ENCODE measurements at places on chromosomes 6 and 20.
A peak's percentile ranks its signal among the peaks of the same experiment; 100 is the strongest.

GRCh38 chr20:21555470-21556120 lies 41.7 kb upstream of the NKX2-2 start:
- DNase-seq = no peak

GRCh38 chr6:145245119-145245518 lies 490.2 kb downstream of the EPM2A start:
- DNase-seq = no peak

GRCh38 chr20:1368448-1369199 lies 24.2 kb downstream of the FKBP1A start:
- peak; percentile 43 for DNase-seq

- DNase-seq = peak; percentile 73
Observed at GRCh38 chr6:131013495-131013894, 49.5 kb downstream of the EPB41L2 start.

DNA sequence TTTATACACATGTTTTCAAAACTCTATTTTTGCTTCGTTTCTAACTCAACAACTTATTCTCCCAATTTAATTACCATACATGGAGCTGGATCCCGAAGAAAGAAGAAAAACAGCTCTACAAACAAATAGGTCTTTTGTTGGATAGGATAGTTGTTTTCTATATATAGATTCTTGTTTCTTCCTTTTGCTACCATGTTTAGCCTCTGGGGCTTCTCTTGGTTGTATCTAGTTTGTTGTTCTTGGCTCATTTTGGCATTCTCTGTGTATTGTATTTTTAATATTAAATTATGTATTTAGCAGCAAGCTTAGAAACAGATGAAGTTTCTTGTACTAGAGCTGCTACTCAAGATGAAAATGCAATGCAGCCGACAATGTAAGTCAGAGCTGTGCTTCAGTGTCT lies 60.9 kb downstream of the PLCB4 start:
- no peak for DNase-seq

- no peak for DNase-seq
Observed at GRCh38 chr6:73604461-73604860, 49.3 kb downstream of the SLC17A5 start.

- DNase-seq = peak; percentile 38
Observed at GRCh38 chr6:101117393-101118135, 236.4 kb upstream of the ASCC3 start.

DNA sequence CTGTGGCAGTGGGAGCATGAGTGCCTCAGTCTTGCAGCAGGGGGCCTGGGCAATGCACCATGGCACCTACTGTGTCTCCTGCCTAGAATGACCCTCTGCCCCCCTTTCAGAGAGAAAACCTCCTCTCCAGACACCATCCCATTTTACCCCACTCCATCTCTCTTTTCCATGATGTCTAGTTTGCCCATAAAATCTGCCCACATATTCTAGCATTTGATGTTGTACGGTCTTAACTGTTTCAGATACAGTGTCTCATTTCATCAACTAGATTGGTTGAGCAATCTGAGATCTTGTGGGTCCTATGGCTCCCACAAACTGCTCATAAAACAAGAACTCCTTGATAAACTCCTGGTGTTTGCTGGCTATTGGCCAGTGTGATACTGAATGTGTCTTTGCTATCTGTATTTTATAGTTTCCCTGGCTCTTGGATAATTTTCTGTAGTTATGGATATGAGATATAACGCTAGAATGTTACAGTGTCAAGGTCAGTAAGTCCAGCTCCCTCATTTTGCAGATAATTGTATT lies 8.1 kb downstream of the PNPLA1 start:
- DNase-seq = no peak

DNA sequence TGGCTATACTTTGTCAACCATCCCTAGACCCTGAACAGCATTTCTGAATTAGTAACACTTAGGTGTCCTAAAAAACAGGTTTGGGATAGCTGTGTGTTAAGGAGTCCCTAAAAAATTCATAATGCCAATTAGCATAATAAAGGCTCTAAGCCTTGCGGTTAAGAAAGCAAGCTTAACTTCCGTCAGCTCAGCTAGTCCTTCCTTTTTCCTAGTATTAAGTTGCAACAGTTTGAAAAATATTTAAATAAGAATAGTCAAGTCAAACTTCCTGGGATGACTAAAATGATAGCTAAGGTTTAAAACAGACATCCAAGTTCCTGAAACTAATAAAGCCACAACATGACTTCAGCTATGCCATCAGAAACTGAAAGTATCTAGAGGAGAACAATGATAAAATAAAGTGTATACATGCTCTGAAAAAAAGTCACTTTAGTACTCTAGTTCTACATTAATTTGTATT lies 3.5 kb downstream of the AKIRIN2 start:
- DNase-seq = no peak

DNA sequence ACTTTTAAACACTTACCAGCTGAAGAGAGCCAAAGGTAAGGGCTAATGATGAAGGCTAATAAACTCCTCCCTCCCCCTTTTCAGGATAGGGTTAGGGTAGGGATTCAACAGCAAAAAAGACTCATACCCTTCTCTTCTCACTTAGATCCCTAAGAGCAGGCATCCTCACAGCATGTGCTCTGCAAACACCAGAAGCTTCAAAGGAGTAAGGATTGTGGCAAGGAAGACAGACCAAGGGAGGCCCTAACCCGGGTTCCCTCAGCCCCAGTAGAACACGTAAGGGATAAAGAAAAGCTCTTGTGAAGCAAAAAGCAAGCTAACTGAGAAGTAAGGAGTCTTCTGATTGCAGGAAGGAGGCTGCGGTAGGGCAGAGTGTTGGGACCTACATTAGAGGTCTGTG lies 11.6 kb downstream of the MAP3K7 start:
- no peak for DNase-seq

DNA sequence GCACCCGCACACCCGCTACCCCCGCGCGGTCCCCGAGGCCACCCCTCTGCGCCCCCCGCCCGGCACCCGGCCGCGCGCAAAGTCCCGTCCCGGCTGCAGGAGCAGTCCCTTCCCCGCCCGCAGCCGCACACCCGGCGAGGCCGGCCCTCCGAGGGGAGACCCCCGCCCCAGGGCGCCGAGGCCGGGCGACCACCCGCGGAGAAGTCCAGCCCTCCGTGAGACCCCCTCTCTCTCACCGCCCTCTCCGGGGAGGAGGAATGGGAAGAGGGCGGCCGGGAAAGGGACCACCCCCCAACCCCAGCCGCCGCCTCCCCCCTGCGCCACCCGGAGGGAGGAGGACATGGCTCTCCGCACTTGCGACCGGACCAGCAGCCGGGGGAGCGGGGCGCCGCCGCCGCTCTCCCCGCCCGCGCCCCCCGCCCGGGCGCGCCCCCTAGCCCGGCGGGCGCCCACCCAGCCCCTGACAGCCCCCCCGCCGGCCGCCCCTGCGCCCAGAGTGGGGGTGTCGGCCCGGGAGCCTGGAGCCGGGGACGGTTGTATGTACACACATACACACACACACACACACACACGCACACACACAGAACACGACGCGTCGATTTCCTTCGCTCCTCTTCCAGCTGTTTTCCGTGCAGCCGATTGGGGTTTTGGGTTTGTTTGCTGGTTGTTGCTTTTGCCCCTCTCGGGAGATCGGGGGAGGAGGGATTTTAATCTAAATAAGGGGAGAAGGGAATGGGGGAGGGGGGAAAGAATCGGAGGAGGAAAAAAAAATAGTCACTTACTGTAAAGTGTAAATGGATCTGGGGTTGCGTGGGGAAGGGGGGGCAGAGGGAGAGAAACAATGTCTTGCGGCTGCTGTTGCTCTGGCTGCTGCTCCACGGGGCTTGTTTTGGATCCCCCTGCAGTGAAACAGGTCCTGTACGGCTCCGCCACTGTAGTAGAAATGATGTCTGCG lies at the start of gene ATXN1:
TSS of gene ATXN1 (minus strand) at position 945 of the 955 bp plus-strand sequence.
- DNase-seq = peak; percentile 47

DNA sequence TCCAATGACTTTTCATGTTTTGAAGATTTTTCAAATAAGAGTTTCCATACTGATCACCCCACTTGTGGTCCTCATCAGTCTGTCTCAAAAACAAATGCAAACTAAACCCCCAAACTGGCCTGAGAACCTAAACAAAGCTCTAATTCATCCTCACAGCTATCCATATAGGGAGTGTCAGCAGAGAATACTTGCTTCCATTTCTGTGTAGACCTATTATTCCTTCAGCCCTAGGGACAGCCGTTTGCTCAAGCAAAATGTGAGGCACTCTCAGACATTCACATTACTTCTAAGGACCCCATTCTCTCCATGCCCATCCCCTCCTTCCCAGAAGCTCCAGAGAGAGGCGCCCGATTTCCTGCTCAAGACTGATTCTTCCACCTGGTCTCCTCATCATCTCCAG lies 24.6 kb downstream of the DNAAF9 start:
- no peak for DNase-seq

- DNase-seq = no peak
Observed at GRCh38 chr6:119195848-119196247, 117.4 kb upstream of the FAM184A start.

GRCh38 chr6:154406869-154407268 lies 50.3 kb upstream of the IPCEF1 start:
- DNase-seq = no peak

GRCh38 chr6:37583261-37583660 lies 83.6 kb upstream of the CCDC167 start:
- DNase-seq = no peak

DNA sequence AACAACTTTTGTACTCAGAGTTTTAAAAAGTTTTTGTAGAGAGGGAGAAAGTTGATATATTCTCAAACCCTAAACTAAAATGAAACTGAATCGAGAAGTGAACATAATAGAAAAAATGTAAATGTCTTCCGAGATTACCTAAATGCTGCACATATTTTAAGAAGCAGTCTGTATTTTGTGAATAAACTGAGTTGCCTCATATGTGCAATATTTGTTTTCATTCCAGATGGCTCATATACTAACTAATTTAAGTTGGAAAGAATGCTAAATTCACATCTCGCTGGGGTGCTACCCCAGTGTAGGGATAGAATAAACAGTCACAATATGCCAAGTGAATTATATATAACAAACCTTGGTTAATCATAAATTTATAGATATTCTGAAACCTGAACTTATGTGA lies 285.9 kb upstream of the THEMIS start:
- no peak for DNase-seq

DNA sequence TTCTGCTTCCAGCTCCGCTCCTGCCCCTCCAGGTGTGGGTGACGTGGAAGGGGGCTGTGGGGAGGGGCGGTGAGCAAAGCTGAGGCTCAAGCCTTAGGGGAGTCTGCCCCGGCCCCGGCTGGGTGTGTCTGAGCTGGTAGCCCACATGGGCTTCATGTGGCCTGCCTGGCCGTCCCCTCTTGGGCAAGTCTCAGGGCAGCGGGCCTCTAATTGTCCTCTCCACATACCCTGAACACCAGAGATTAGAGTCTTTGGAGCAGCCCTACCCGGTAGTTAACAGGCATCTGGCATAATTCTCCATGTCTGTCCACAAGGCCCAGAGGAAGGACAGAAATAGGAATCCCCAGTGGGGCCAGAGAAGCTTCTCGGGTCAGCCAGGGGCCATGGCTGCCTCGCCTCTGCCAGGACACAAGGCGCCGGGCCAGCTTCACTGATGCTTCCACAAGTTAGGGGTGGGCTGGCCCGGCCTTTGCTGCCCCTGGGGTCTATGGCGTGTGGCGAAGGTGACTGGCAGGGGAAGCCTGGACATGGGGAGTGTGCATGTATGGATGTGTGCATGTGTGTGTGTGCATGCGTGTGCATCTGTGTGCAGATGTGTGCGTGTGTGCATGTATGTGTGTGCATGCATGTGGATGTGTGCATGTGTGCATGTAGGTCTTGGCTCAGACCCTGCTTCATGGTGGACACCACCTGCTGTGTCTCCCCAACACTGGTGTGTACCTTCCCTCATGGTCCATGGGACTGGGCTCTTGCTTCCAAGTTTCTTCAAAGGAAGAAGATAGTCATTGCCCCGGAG lies 24.0 kb downstream of the FRMD1 start:
- no peak for DNase-seq

DNA sequence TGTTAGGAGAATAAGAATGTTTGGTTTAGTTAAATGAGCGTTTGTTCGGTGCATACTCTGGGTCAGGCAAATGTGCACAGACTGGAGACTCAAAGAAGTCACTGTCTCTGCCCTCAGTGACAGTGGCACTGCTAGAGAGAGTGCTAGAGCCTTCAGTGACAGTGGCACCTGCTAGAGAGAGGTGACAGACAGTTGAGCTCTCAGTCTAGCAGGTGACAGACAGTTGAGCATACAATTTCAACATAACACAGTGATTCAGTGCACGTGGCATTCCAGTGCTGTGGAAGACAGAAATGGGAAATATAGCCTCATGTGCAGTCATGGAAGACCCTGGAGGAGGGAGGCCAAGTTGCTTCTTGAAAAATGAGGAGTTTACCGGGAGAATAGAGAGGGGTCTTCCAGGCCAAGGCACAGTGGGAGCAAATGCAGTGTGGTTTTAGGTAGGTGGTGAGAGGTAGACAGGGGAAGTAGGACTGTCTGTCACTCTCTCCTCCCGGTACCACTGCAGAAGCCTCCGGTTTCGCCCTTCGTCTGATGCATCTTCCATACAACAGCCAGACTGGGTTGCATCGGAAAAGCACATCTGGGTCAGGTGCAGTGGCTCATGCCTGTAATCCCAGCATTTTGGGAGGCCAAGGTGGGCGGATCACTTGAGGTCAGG lies 107.9 kb upstream of the CLDN20 start:
- no peak for DNase-seq

DNA sequence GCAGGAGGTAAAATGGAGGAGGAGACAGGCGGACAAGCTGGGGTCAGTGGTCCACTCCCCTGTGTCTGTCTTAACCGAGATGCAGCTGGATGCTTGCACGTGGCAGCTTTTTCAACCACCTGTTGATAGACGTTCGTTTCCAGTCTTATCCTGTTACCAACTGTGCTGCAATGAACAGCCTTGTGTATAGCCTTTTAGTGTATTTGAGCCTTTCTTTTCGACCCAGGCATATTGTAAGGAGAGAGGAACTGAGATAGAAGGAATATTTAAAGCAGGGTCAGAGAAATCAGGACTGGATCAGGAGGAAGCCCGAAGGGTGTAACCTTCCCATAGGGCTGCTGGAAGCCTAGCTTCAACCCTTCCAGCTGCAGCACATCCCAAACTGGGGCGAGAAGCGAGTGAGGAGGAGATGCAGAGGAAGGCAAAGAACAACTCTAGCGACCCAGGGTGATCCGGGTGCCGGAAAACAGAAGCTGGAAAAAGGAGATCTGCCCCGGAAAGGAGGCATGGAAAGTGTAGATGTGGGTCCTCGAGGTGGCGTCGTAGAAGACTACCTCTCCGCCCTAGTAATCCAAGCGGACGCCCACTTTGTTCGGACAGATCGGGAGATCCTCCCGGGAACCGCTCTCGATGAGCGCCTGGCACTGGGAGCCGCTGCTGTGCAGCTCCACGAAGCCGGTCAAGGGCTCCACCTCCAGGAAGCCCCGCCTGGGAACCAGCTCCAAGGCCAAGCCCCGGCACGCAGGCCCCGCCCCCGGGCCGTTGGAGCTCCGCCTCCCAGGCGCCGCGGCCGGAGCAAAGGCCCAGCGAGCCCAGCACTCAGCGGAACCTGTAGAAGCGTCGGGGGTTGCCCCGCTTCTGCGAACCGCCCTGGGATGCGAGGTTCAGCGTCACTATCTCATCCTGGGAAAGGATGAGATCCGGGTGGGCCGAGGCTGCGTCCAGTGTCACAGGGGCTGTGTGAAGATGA lies 11.2 kb downstream of the TRIM31 start:
- peak; percentile 96 for DNase-seq

- peak; percentile 27 for DNase-seq
Observed at GRCh38 chr20:44888226-44889103, 3.0 kb downstream of the YWHAB start.
